Stomach (tissue), 19 donors: ENCODE measurements at places on chromosomes 3 and 15. TPM values are rescaled to one million over a fixed set of nuclear protein-coding genes. Genes with fewer than 3 reads are reported as not detected.

The RARB gene
- total RNA-seq = 13.9 TPM

The CCDC14 gene
- total RNA-seq = 97.2 TPM

The PIGZ gene
- 11.2 TPM for total RNA-seq

The RBP2 gene
- not detected for total RNA-seq

The KCNH8 gene
- 0.29 TPM for total RNA-seq

The CLRN1 gene
- total RNA-seq = not detected

The PRR20G gene
- total RNA-seq = not detected

The GABRB3 gene
- not detected for total RNA-seq

The AADACL2 gene
- not detected for total RNA-seq

The SMCO1 gene
- total RNA-seq = not detected

GRCh38 chr3:148379763-148380382 is 317.8 kb upstream of the AGTR1 start:
- no peak for DNase-seq

- no peak for DNase-seq
Measured at GRCh38 chr3:36707623-36708409, 56.5 kb downstream of the DCLK3 start.

GRCh38 chr3:176958560-176958959 is 238.7 kb downstream of the TBL1XR1 start:
- DNase-seq = no peak

- no peak for DNase-seq
Measured at GRCh38 chr3:58713715-58714401, 47.3 kb upstream of the FAM3D start.

GRCh38 chr15:62766599-62766998 is 275.9 kb upstream of the TPM1 start:
- no peak for DNase-seq

GRCh38 chr3:120025520-120025919 is 68.7 kb downstream of the GSK3B start:
- DNase-seq = no peak

DNA sequence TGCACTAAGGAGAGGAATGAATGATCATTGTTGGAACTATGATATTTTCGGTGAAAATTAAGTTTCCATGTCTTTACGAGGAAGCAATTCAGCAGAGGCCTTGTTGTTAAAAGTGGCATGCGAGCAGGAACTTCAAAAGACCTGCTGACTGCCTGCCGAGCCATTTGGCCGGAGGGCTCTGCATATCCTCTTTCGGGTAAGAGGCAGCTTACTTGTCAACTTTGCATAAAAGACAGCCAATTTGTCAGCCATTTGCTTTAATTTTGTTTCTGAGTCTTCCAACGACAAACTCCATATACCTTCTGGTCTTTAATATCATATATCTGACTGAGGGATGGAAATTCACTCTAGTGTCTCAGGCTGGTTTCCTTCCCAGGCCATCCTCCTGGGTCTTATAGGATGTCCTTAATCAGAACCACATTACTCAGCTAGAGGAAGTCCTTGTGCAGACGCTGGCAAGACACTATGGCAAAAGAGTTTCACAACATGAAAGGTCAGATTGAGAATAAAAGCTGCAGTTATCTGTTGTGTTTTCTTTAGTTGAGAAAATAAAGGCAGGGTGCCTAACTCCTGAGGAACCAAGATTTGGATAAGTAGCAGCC is 128.7 kb upstream of the WNT5A start:
- DNase-seq = no peak

DNA sequence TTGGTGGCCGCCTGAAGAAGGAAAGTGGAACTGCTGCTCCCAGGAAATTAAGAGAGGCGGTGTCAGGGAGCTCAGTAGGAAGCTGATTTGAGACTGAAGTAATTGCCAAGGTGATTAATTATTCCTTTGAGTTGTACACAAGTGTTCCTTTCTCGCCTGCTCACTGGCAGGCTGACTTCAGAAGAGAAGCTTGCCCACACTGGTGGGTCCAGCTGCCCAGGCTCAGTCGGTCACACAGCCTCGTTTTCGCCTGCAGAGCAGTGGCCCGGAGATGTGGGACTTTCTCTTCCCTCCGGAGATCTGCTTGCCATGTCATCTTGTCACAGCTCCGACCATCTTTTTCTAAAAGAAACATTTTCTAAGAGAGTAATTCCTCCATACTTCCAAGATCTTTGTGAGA is 478.0 kb downstream of the MCTP2 start:
- DNase-seq = no peak

DNA sequence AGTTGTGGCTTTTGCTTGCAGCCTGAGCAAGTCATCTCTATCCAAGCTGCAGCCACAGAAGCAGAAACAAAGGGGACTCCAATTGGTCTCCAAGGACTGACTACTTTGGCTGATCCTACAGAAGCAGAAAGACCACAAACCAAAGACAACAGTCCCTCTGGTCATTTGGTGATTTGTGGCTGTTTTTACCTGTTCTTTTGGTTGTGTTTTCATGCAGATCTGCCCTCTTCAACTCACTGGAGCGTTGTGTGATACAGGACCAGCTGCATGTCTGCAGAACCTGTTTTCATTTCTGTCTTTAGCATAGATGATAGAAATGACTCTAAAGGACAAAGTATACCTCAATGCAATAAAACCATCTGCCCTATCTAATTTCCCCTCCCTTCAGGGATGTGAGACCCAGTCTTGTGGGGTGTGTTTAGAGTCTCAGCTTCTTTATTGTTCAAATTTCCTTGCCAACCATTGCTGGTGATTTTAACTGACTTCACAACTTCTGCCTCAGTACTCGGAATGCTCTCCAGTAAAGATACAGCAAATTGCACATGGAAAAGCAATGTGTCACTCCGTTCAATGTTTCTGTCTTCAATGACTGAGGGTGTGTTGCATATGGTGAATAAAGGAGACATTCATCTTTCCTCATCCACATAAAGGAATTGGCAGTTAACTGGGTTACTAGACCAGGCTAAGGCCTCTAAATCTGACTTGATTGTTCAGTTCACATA is 48.9 kb upstream of the SLC7A14 start:
- DNase-seq = no peak

GRCh38 chr3:12489832-12490231 is 5.6 kb downstream of the TSEN2 start:
- no peak for DNase-seq

DNA sequence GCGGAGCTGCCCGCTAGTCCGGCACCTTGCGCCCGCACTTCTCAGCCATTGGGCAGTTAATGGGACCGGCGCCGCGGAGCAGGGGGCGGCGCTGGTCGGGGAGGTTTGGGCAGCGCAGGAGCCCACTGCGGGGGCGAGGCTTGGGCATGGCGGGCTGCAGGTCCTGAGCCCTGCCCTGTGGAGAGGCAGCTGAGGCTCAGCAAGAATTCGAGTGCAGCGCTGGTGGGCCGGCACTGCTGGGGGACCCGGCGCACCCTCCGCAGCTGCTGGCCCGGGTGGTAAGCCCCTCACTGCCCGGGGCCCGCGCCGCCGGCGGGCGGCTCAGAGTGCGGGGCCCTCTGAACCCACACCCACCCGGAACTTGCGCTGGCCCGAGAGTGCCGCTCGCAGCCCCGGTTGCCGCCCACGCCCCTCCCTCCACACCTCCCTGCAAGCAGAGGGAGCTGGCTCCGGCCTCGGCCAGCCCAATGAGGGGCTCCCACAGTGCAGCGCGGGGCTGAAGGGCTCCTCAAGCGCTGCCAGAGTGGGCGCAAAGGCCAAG is 835.0 kb downstream of the TBL1XR1 start:
- no peak for DNase-seq

GRCh38 chr15:65362491-65362890 is 15.3 kb downstream of the IGDCC3 start:
- DNase-seq = no peak

DNA sequence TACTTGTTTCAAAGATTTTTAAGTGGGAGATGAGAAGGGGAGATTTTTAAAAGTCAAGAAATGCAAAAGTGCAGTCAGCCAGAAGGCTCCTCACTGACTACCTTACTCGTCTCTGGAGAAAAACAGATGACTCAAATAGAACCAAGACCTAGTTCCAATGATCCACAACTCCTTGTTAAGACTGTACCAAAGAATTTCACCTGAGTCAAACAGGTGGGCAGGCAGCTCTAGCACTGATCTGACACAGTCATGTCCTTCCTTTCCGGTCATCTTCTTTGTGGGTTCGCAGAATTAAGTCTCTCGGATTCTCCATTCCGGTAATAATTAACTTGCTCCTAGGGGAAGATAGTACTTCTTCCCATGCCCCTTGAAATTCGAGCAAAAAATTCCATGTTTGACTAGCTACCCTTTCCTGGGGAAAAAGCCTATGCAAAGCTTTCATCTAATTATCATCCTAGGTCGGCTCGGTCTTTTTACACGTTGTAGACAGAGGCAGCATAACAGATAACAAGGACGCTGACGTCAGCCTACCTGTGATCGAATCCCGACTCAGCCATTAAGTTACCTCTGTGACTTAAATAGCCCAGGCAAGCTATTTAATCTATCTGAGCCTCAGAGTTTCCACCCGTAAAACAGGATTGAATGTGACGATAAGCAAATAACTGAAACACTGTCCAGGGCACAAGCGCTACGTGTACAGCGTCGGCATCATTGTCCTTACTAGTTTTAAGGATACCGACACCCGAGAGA is 758 bp downstream of the SELENOK start:
- DNase-seq = peak; percentile 57

DNA sequence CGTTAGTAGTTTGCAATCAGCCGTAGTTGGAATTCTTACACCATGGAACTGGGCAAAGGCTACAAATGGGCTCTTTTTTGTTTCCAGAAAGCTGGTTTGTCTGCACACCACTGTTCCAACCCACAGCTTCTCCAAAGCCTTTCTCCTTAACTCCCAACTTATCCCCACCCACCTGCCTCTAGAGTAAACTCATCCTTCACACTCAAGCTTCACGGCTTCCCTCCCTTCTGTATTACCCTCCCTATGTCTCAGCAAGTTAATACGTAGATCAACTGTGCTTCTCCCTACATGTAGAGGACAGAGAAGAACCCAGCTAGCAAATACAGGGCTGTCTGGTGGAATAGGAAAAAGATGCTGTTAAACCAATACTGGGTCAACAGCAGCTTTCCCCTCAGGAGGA is 363.0 kb upstream of the IL12A start:
- no peak for DNase-seq

GRCh38 chr15:64875641-64876223 is 34.0 kb downstream of the PLEKHO2 start:
- DNase-seq = no peak

GRCh38 chr3:25350725-25351114 is 77.3 kb upstream of the RARB start:
- DNase-seq = no peak

- DNase-seq = no peak
Measured at GRCh38 chr3:62233065-62233464, 140.3 kb downstream of the FEZF2 start.

GRCh38 chr15:33382491-33382890 is 71.7 kb downstream of the RYR3 start:
- no peak for DNase-seq

DNA sequence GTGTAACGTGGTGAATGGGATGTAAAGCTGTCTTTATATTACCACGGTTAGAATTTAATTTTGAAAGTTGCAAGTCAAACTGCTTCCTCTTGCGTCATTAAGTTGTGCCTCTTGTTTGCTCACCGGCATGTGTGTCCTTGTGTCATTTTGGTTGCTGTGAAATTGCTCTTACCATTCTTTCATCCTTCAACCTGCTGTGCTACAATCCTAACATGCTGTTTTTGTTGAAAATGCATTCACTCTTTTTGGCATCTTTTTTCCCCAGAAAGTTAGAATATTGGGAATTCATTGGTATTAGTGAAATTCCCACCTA is 164.7 kb downstream of the PGPEP1L start:
- no peak for DNase-seq

DNA sequence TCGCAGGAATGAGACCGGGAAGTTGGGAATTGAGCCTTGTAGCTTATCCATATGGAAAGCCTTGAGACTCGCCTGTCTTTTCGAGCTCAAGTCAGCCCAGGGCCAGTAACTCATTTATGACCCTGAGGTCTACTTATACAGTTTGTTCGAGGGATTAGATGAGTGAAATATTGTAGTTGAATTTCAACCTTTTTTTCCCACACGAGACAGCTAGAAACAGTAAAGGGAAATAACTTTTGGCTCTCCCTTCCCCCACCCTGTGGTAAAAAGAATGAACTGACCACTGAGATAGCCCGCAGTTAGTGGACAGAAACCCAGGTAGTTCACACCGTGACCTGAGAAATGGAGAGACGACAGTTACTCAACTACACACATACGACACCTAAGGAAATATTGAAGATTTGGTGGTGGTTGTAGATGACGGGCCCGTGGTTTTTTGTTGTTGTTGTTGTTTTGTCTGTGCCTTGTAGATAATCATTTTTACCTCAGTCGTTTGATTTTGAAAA is 841 bp downstream of the EIF3J start:
- DNase-seq = no peak

- DNase-seq = no peak
Measured at GRCh38 chr15:77017091-77017660, 22.2 kb downstream of the PSTPIP1 start.

DNA sequence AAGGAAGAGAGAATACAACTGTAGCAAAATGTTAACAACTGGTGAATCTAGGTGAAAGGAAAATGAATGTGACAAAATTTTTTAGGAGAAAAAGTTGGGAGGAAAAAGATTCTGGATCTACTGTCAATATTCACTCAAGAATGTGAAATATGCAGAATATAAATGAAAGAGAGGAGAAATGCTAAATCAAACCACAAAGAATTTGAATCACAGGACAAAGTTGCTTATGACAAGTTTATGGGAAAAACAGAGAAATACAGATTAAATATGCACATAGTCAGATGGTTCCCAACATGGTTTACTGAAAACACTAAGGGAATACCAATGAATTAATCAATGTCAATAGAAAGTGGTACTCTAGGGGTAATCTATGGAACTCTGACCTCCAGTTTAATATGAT is 27.6 kb downstream of the C3orf33 start:
- no peak for DNase-seq

GRCh38 chr3:196519718-196520082 is 4.6 kb upstream of the SMCO1 start:
- peak; percentile 20 for DNase-seq

DNA sequence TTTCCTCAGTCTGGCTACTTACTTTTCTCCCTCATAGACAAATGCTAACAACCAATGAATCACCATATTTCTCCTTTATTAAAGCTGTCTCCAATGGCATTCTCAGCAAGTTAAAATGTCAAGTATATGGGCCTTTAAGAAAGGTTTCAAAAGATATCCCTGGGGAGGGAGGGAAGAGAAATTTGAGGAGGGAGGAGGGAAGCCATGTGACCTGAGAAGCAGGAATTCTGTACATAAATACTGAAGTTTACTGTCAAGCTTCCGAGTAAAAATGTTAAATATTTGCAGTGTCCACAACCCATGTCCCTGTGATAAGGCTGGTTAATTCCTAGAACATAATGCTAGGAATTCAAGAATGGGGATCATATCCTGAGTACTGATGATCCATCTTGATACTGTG is 175.9 kb downstream of the CNTN4 start:
- no peak for DNase-seq

DNA sequence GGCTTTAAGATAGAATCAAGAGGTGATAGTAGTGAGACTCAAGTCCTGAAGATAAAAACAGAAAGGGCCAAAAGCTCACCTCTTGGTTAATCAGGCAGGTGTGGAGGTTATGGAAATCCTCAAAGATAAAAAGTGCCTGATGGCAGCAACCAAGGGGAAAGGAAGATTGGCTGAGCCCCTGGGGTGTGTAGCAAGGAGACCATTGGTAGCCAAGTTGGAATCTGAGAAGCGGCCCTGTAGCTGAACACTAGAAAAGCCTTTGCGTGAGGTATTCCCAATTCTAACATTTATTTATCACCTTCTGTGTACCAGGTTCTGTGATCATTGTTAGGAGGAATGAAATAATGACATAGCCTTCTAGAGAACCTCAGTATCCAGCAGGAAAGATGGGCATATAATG is 98.9 kb downstream of the ZNF609 start:
- DNase-seq = no peak
